WTC11 (cell line): ENCODE measurements at places on chromosomes 1 and 21. TPM values are rescaled to one million over a fixed set of nuclear protein-coding genes. Genes with fewer than 3 reads are reported as not detected.

GRCh38 chr1:192489748-192490147, 85.8 kb upstream of the RGS1 start:
- no peaks in the 10 kb centered on the region for H3K27me3 ChIP-seq
- DNase-seq, result no peak
- H3K27ac ChIP-seq, result no peak overlapping the region
- H3K36me3 ChIP-seq, result no peaks in the 10 kb centered on the region
- H3K4me1 ChIP-seq, result no peaks in the 10 kb centered on the region

Gene LDLRAD2
- 0.63 to 1.3 TPM (median 0.85 TPM) in 3 replicates for total RNA-seq

- no peak overlapping the region for H3K27ac ChIP-seq
- DNase-seq, result no peak
- H3K4me1 ChIP-seq, result no peaks in the 10 kb centered on the region
- H3K4me3 ChIP-seq, result no peak overlapping the region
These were observed 21.8 kb downstream of the KIF1B start for GRCh38 chr1:10232163-10232562.

Gene MMP23B
- 20.0 to 28.1 TPM (median 27.1 TPM) in 3 replicates for total RNA-seq

Gene FMO5
- 1.6 to 3.3 TPM (median 1.7 TPM) in 3 replicates for total RNA-seq

DNA sequence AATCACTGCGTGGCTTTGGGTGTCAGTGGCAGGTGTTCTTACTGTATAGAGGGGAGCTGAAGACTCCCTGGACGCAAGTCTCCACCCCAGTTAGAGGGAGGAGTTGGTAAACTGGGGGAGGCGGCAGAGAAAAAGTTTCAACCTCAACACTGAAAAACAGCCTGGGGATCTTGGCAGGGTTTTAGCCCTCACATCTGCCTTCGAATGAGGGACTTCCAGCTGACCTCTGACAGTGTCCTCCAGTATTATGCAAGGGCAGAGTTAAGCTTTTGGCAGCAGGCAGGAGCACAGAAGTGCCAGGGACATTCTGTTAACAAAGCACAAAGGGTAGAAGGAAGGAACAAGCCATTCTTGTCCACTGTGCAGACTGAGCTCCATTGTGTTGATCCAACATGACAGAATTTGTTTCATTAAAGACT, 41.2 kb upstream of the RAB4A start:
- H3K27me3 ChIP-seq, result peaks cover 5% of the 10 kb centered on the region
- H3K27ac ChIP-seq, result peak overlapping the region; percentile 99
- H3K4me3 ChIP-seq, result peak overlapping the region; percentile 50

GRCh38 chr1:115204513-115204912, 115.2 kb upstream of the TSPAN2 start:
- no peak for DNase-seq
- no peaks in the 10 kb centered on the region for H3K27me3 ChIP-seq
- H3K4me1 ChIP-seq, result no peaks in the 10 kb centered on the region
- H3K27ac ChIP-seq, result no peak overlapping the region
- H3K36me3 ChIP-seq, result no peaks in the 10 kb centered on the region

Gene PRAMEF18
- total RNA-seq, result not detected in 3 replicates

DNA sequence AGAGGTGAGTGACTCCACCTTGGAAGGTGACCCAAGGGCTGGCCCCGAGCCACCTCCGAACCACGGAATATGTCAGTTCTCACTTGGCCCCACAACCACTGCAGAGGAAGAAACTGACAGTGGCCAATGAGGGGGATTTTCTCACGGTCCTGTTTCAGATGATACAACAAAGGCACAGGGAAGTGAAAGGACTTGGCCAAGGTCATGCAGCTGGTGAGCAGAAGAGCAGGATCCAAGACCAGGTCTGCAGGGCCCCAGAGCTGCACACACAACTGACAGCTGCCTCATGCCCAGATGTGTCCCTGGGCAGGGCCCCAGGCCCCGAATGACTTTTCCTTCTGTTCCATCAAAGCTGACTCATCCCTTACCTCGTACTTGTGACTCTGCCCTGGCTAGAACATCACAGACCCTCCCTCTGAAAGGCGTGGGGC, 25.8 kb upstream of the EVA1B start:
- H3K4me1 ChIP-seq, result peaks cover 8% of the 10 kb centered on the region
- DNase-seq, result no peak
- H3K4me3 ChIP-seq, result no peak overlapping the region
- peaks cover 27% of the 10 kb centered on the region for H3K36me3 ChIP-seq

DNA sequence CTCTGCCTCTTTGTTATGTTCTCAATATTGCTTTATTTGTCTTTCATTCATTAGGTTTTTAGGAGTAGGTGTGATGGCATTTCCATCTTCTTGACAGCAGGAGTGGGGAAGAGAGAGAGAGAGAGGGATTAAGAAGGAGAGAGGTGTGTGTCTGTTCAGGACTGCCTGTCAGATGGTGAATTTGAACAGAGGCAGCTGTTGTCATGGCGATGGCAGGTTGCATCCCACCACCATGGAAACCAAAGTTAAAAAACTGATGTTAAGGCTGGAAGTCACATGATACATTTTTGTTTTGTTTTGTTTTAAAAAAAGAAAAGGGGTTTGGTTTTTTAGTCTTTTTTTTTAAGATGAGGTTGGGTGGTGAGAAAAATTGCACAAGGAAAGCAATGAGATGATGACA, 18.3 kb downstream of the CACNA1E start:
- no peak overlapping the region for H3K27ac ChIP-seq
- no peaks in the 10 kb centered on the region for H3K36me3 ChIP-seq
- no peak overlapping the region for H3K4me3 ChIP-seq
- peaks cover 7% of the 10 kb centered on the region; the same call in 1 of the 2 replicates for H3K4me1 ChIP-seq

Gene AVPR1B
- 0.30 to 0.68 TPM (median 0.46 TPM) in 3 replicates for total RNA-seq

Gene PLPPR5
- 1.6 to 2.2 TPM (median 2.0 TPM) in 3 replicates for total RNA-seq

Gene DYNLT5
- total RNA-seq, result 1.3 to 1.8 TPM (median 1.6 TPM) in 3 replicates

DNA sequence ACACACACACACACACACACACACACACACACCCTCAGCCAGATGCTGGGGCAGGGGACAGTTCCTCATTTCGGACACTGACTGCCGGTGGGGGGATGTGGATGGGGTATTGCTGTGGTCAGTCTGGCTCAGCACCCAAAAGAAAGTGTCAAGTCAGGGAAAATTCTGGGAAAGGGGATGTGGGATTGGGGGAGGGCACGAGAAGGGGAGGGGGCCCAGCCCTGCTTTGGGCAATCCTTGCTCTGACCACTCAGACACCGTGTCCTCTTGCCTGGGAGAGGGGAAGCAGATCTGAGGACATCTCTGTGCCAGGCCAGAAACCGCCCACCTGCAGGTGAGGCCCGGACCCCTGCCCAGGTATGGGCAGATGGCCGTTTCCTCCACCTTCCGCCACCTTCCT, at the start of gene C1QC:
C1QC (plus strand) TSS at position 253 of the 400 bp plus-strand sequence. CDS start 391 bp downstream, outside the sequence.
- no peaks in the 10 kb centered on the region for H3K36me3 ChIP-seq
- H3K27me3 ChIP-seq, result 0 out of 2 replicates have a peak, but pooled peaks cover 4% of the 10 kb centered on the region
- H3K4me1 ChIP-seq, result peaks cover 5% of the 10 kb centered on the region
- no peak for DNase-seq
- H3K27ac ChIP-seq, result no peak within 1 kb of the TSS
- H3K4me3 ChIP-seq, result no peak within 1 kb of the TSS

- no peak overlapping the region for H3K4me3 ChIP-seq
- H3K27me3 ChIP-seq, result no peaks in the 10 kb centered on the region
- H3K27ac ChIP-seq, result no peak overlapping the region
- peaks cover 4% of the 10 kb centered on the region for H3K36me3 ChIP-seq
These were observed 26.8 kb downstream of the SESN2 start for GRCh38 chr1:28286111-28286510.

DNA sequence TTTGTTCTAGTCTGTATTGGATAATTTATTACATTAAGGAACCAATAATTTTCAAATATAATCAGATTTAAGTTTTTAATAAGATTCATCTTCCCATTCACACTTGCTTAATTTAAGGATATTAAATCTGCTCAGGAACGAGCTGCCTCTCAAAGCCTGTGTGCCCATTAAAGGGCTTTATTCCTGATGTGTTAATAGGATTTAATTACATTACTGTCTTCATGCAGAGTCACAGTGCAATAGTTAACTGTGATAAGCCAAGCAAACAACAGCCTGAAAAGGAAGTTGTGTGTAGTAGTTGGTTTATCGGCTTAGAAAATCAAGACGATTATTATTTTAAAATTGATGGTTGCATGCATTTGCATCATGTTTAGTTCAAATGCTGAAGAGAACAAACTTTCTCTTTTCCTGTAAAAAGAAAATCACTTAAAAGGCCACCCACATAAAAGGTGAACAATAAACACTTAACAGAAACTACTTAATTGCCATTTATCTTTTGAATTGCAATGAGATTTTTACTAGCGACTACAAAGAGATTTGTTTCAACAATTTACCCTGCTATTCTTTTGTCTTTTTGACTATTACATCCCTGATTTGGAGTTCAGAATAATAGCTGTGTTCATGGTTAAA, 174.6 kb downstream of the RWDD3 start:
- no peak for DNase-seq
- no peaks in the 10 kb centered on the region; the same call in 1 of the 2 replicates for H3K27me3 ChIP-seq
- peaks cover 56% of the 10 kb centered on the region for H3K4me1 ChIP-seq
- peak overlapping the region; percentile 3; the same call in 1 of the 2 replicates for H3K4me3 ChIP-seq
- H3K36me3 ChIP-seq, result peaks cover 16% of the 10 kb centered on the region

- H3K27ac ChIP-seq, result no peak overlapping the region
- DNase-seq, result no peak
- H3K4me3 ChIP-seq, result no peak overlapping the region
- peaks cover 12% of the 10 kb centered on the region for H3K4me1 ChIP-seq
These were observed 11.7 kb downstream of the MX1 start for GRCh38 chr21:41437729-41438128.

DNA sequence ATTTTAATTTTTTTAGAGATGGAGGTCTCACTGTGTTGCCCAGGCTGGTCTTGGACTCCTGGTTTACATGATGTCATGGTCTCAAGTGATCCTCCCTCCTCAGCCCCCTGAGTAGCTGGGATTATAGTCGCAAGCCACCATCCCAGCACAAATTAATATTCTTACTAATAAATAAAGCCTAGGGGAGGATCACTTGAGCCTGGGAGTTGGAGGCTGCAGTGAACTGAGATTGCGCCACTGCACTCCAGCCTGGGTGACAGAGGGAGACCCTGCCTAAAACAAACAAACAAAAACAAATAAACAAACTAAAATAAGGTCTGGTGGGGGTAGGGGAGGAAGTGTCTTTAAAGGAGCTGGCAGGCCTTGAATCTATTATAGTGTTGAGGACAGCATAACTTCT, 8.7 kb upstream of the GADD45A start:
- no peaks in the 10 kb centered on the region for H3K36me3 ChIP-seq
- H3K27ac ChIP-seq, result no peak overlapping the region
- no peak overlapping the region for H3K4me3 ChIP-seq
- H3K4me1 ChIP-seq, result peaks cover 10% of the 10 kb centered on the region; the same call in 1 of the 2 replicates

Gene HLCS
- 9.3 to 11.1 TPM (median 10.9 TPM) in 3 replicates for total RNA-seq

DNA sequence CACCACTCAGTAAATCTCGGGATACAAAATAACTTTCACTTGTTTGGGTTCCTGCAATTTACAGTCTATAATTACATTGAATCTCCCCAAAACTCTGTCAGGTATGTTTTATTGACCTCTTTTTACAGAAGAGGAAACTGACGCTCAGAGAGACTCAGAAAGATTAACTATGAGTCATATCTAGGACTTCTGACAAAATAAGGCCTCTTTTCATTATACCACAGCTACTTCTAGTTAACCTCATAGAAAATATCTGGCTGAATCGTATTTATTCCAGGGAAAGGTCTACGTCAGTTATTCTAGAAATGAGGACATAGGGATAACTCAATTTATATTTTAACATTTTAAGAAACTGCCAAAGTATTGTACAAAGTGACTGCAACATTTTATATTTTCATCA, 211.1 kb upstream of the FAM78B start:
- peaks cover 20% of the 10 kb centered on the region for H3K27me3 ChIP-seq
- H3K4me3 ChIP-seq, result no peak overlapping the region
- no peak overlapping the region for H3K27ac ChIP-seq
- H3K4me1 ChIP-seq, result peaks cover 6% of the 10 kb centered on the region
- no peak for DNase-seq

DNA sequence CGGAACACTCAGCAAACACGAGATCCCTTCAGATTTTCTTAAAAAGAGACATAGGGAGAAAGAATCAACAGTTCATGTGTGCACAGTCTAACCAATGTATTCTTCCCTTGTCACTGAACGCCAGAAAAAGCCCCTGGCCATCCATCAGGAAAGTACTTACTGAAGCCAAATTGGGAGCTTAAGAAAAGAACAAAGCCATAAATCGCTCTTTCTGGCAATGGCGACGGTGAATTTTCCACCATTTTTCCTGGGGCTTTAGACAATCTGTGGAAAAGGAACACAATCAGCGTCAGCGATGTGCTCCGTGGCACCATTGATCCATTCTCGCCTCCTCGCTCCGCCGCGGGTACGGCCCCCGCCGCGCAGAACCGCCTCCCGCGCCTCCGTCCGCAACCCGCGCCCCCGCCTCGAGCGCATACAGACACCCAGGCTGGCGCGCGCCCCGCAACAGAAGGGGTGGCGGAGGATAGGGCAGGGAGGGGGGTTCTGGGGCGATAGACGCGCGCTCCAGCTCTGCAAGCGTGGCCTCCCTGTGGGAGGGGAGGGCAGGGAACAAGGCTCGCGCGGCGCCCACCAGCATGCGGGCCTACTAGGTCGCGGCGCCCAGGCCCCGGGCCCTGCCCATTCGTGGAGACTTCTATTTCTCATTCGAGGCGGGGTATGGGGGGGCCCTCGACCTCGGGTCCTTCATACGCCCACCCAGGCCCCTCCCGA, 440 bp downstream of the PIGP start:
- peak overlapping the region; percentile 62 for H3K4me3 ChIP-seq
- H3K4me1 ChIP-seq, result peaks cover 17% of the 10 kb centered on the region
- H3K36me3 ChIP-seq, result peaks cover 14% of the 10 kb centered on the region
- DNase-seq, result peak; percentile 56
- H3K27ac ChIP-seq, result no peak overlapping the region

- H3K36me3 ChIP-seq, result no peaks in the 10 kb centered on the region; the same call in 1 of the 2 replicates
- H3K4me3 ChIP-seq, result peak overlapping the region; percentile 85
- DNase-seq, result no peak
- peaks cover 28% of the 10 kb centered on the region for H3K27me3 ChIP-seq
- H3K27ac ChIP-seq, result no peak overlapping the region
These were observed 1.1 kb downstream of the LGALS8 start for GRCh38 chr1:236524895-236525184.

DNA sequence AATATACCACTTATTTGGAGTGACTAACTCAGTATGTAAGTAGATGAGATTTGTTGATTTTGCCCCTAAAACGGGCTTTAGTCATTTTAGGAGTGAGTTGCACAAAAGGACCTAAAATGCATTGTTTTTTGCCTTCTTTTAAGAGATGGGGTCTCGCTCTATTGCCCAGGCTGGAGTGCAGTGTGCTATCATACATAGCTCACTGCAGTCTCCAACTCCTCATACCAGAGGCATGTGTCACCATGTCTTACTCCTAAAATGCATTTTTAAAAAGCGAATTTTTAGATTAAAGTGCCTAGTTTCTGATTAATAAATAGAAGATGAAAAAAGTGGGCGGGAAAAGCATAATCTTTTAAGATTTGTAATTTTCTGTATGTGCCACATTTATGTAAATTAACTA, 11.5 kb upstream of the NEXN start:
- H3K27me3 ChIP-seq, result no peaks in the 10 kb centered on the region
- no peak overlapping the region for H3K27ac ChIP-seq
- DNase-seq, result no peak
- H3K4me3 ChIP-seq, result no peak overlapping the region
- no peaks in the 10 kb centered on the region for H3K4me1 ChIP-seq
- H3K36me3 ChIP-seq, result peaks cover 5% of the 10 kb centered on the region

Gene SPRR3
- total RNA-seq, result not detected in 3 replicates

Gene A3GALT2
- not detected in 3 replicates for total RNA-seq

Gene KCNE2
- total RNA-seq, result 0.23 to 0.62 TPM (median 0.44 TPM) in 3 replicates

- H3K36me3 ChIP-seq, result no peaks in the 10 kb centered on the region
- peaks cover 47% of the 10 kb centered on the region for H3K4me1 ChIP-seq
- DNase-seq, result no peak
- peaks cover 5% of the 10 kb centered on the region for H3K27me3 ChIP-seq
These were observed 3.6 kb downstream of the ASAP3 start for GRCh38 chr1:23480187-23481025.

Gene PERM1
- not detected in 3 replicates for total RNA-seq

Gene NCMAP
- 0.26 to 0.41 TPM (median 0.39 TPM) in 3 replicates for total RNA-seq

Gene LCE3E
- not detected in 3 replicates for total RNA-seq

Gene RNU1-4
- 1,028 to 1,267 TPM (median 1,197 TPM) in 3 replicates for total RNA-seq

GRCh38 chr1:213987927-213988506, at the start of gene PROX1:
Gene PROX1 (plus strand): TSS chr1:213987973. CDS start chr1:213996536, 8,563 bp downstream.
- H3K4me1 ChIP-seq, result peaks cover 52% of the 10 kb centered on the region
- peaks cover 88% of the 10 kb centered on the region for H3K27me3 ChIP-seq
- H3K27ac ChIP-seq, result peak within 1 kb of the TSS; percentile 95

Gene NSUN4
- 19.5 to 22.6 TPM (median 21.0 TPM) in 3 replicates for total RNA-seq
